Suppressor macrophage treated with lipopolysaccharide for 1 hour (primary cell): ENCODE measurements at places on chromosomes 1 and 21.

DNA sequence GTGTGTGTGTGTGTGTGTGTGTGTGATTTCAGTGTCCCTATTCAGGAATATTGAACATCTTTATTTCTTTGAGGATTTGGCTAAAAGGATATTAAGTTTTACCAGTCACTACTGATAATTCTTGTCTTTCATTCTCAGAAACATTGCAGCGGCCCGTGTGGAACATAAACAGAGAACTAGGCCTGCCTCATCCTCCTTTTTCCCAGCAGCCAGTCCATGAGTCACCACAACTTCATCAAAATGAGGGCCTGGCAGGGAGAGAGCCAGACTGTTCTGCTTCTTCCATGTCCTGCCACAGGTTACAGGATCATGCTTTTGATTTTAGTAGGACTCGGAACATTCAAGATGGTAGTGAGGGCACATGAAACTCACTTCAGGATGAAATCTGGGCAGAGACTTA, 50.7 kb downstream of the LRIG2 start:
- no peak for DNase-seq

DNA sequence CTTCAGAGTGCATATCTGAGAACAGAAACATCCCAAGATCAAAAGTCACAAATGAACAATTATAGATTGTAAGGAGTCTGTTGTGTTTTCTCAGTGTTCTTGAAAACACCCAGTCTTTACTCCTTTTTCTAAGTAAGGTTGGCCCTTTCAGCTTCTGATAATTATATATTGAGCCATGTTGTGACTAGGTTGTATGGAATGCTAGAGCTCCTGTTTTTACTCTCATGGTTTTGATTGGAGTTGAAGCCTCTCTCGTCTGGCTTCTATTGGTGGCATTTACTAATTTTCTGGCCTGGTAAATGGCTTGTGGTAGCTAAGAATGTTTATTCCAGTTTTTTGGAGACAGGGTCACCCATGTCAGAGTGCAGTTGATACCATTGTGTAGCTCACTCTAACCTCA, 84.7 kb downstream of the NDUFS5 start:
- no peak for DNase-seq

GRCh38 chr1:224831501-224831900, 98.0 kb upstream of the DNAH14 start:
- DNase-seq = no peak

GRCh38 chr1:165215676-165216075, 140.8 kb downstream of the LMX1A start:
- no peak for DNase-seq
